ENCODE measurements at places on chromosomes 3 and 15. TPM values are rescaled to one million over a fixed set of nuclear protein-coding genes. Genes with fewer than 3 reads are reported as not detected.

- no peak for DNase-seq
Observed at GRCh38 chr3:177137774-177138705, 59.2 kb downstream of the TBL1XR1 start.

- DNase-seq: no peak
Observed at GRCh38 chr3:132064114-132064513, 29.3 kb upstream of the CPNE4 start.

DNA sequence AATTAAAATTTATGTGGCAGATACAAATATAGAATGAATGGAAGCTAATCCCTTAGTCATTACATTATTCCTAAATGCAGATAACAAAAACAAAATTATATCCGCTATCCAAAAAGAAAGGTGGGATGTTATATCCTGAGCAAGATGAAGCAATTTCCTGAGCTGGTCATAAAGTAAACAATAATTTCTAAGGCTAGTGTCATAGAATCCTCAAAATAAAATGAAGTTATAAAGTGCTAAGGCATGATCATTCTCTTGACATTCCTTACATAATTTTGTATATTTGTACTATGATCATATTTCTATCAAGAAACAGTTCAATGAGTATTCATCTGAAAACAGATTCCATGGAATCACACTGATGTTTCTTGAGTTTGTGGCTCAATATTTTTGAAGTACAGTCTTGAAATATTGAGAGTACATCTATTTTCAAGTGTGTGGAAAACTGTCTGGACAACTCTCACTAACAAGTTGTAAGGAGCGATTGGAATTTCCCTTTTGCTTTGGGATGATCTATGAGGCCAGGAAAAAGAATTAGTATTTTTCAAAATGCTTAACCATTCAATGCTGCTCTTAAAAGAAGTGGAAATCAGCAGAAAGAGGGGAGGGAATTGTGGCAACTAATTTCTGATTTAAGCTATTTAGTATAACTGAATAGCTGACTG, 92.4 kb downstream of the ABI3BP start:
- DNase-seq: no peak

GRCh38 chr3:112017091-112017490, 17.4 kb upstream of the TMPRSS7 start:
- no peak for DNase-seq

DNA sequence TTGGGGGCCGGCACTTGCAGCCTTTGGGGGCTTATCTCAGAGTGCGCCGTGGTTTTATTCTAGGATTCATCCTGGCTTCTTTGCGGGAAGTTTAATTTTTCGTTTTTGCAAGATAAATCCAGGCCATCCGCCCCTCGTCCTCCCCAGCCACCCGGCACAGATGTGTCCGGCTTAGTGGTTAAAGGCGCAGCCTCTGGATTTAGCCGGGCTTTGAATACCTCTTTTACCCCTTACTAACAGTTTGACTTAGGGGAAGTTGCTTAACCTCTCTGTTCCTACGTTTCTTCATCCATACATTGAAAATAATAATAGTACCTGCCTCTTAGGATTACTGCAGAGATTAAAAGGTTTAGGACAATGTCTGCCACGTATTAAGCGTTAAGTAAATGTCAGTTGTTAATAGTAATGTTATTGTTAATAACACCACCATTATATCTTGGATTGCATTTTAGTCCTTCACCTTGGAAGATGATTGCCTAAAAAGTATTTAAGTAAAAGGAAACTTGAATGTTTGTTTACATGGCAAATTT, 714 bp downstream of the ECT2 start:
- DNase-seq: no peak

GRCh38 chr3:171874879-171875278, 31.7 kb downstream of the TMEM212 start:
- no peak for DNase-seq

DNA sequence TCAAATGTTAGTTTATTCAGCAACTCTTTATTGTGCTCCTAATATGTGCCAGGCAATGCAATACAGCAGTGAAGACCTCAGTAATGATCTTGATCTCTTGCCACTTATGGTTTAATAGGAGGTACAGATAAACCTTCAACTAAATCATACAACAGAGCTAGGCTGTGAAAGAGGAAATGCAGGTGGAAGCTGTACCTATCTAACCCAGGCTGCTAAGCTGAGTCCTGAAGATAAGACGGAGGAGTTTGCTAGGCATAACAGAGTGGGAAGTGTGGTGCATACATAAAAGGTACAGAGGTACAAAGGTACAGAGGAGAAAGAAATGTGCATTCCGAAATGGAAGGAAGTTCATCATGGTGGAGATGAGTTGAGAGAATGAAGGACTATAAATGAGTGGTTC, 35.0 kb downstream of the KBTBD8 start:
- DNase-seq: no peak

- DNase-seq: no peak
Observed at GRCh38 chr3:138497851-138498250, 63.4 kb downstream of the ESYT3 start.

GRCh38 chr3:66037330-66037985, 1.3 kb downstream of the MAGI1 start:
- no peak for DNase-seq

GRCh38 chr3:11642431-11643191, 1.1 kb downstream of the VGLL4 start:
- peak; percentile 89 for DNase-seq

DNA sequence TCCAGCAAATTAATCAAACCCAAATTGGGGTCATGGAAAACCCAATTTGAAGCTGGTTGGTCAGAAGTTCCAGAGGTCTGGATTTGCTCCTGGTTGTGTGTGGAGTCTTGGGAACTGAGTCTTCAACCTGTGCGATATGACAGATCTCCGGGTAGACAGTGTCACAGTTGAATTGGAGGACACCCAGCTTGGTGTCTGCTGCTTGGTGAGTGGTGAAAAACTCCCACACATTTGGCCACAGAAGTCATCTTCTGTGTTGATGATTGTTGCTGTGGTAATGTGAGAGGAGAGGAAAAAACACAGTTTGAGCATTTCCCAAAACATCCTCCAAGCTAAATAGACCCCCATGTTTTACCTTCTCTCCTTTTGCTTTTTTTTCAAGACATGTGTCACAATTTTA, 218.1 kb downstream of the TP63 start:
- DNase-seq: no peak

Gene PPARG
- total RNA-seq: 4.3 TPM

Gene ZDHHC23
- total RNA-seq: 1.7 TPM

Gene VIPR1
- 1.8 TPM for total RNA-seq

Gene GOLIM4
- 8.8 TPM for total RNA-seq

Gene PATL2
- 2.2 TPM for total RNA-seq

Gene ABI3BP
- 0.80 TPM for total RNA-seq

Gene GPR62
- total RNA-seq: 0.05 TPM

Measured in thymus (tissue), 14 donors.